ENCODE measurements at places on chromosomes 6 and 20.
A peak's percentile ranks its signal among the peaks of the same experiment; 100 is the strongest.

GRCh38 chr6:138477913-138478539, 21.3 kb downstream of the NHSL1 start:
- no peak for DNase-seq

GRCh38 chr6:16993396-16993795, 108.5 kb upstream of the STMND1 start:
- no peak for DNase-seq

- no peak for DNase-seq
Measured at GRCh38 chr6:53920881-53921280, 126.1 kb downstream of the LRRC1 start.

DNA sequence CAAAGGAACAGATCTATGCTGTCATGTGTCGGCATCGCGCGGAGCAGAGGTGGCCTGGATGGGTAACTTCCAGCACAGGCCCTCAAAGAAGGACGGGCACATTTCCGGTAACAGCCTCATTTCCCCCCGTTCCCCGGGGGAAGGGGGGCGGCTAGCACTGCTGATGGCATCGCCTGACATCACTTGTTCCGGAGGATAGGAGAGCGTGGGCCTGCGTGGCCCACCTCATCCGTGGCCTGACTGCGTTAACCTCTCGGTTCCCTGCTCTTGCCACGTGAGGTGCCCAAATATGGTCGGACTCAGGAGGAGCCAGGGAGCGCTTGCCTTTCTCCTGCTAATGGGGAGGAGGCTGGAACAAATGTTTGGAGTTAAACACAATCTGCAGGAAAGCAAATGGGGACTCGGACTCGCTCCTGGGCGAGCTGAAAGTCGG, at the start of gene AKAP12:
Gene AKAP12, plus strand, starts transcription at position 365 of the 433 bp plus-strand sequence. CDS start 596 bp downstream, outside the sequence.
- peak; percentile 11 for DNase-seq

DNA sequence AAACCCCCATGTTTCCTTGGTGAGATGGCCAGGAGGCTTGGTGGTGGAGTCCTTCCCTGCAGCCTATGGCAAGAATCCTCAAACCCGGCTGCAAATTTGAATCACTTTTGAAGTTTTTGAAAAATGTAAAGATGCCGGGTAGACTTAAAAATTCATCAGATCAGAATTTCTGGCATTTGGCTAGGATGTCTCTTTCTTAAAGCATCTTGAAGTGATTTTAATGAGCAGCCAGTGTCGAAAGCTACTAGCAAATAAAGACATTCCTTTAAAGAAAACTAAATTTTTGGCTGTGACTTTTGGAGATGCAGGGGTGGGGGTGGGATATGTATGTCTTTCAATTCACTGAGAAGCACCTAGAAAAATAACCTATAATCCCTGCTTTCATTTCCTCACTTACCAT, 25.6 kb upstream of the NOX3 start:
- DNase-seq: no peak

DNA sequence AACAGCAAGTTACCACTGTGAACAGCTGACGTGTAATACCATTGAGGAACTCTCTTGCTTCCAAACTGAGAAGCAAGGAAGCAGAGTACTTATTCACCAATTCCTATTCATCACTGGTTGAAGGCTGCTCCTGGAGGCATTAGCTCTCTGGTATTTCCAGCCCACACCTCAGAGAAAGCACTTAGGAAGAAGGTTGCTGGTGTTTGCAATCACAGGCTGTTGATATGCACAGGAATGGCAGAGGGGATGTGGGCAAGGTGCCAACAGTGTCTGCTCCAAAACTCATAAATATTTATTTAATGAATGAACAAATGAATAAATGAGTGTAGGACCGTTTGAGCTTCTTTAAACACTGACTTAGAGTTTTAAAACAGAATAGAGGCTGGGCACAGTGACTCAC, 6.9 kb upstream of the RRBP1 start:
- no peak for DNase-seq

All from ascending aorta (tissue), 2 donors.